Activated CD4-positive, alpha-beta T cell treated with anti-CD3 and anti-CD28 coated beads for 24 hours (primary cell): ENCODE measurements at places on chromosomes 13 and 19.
A peak's percentile ranks its signal among the peaks of the same experiment; 100 is the strongest.

- no peak for DNase-seq
Observed at GRCh38 chr13:23639674-23640073, 69.5 kb downstream of the TNFRSF19 start.

DNA sequence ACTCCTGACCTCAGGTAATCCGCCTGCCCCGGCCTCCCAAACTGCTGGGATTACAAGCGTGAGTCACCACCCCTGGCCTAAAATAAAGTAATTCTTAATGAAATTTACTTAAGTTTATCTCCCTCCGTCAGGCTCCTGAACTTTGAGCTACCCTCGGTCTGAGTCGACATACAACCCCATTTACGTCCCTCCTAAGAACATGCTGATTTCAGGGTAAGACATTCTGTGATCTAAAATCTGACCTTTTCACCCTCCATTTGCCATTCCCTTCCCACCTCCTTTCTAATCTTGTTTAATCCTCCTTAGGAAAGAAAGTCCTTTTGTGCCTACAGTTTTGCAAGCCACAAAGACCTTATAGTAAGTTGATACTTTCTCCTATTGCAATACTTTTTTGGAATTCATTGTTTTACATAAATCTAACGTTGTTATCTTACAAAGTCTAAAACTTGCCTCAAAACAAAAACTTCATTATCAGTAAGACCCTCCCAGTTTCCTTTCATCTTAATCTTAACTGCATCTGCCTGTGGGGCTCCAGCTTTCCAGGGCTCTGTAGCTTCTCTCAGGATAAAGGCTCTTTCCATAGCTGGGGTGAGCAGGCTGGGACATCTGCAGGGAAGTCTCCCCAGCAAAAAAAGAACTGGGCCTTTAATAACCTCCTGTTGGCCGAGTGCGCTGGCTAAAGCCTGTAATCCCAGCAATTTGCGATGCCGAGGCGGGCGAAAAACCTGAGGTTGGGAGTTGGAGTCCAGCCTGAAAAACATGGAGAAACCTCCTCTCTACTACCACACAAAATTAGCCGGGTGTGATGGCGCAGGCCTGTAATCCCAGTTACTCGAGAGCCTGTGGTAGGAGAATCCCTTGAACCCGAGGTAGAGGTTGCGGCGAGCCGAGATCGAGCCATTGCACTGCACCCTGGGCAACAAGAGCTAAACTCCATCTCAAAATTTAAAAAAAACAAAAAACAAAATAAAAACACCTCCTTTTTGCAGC, 143.1 kb downstream of the ZNF737 start:
- no peak for DNase-seq

- no peak for DNase-seq
Observed at GRCh38 chr19:34976611-34977010, 12.6 kb upstream of the ZNF792 start.

GRCh38 chr13:93325303-93326233, 99.0 kb downstream of the GPC6 start:
- no peak for DNase-seq

- no peak for DNase-seq
Observed at GRCh38 chr19:38848299-38849146, 1.3 kb downstream of the HNRNPL start.

GRCh38 chr13:99311137-99311536, 3.9 kb upstream of the GPR183 start:
- DNase-seq: no peak

DNA sequence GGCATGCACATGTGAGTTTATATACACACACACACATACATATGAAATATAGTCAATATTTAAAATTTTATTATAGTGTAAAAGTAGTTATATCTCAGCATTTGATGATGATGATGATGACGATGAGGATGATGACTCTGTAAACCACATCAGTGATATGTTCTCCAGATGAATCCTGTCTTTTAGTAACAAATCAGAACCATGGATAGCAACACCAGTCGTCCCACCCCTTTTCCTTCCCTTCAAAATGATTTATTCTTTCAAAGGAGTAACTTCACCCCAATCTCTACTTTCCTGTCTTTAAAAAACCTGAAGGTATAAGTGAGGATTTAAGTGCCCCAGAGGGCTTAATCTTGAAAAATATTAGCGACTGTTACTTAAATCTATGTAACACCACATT, 74.1 kb downstream of the DCLK1 start:
- no peak for DNase-seq

DNA sequence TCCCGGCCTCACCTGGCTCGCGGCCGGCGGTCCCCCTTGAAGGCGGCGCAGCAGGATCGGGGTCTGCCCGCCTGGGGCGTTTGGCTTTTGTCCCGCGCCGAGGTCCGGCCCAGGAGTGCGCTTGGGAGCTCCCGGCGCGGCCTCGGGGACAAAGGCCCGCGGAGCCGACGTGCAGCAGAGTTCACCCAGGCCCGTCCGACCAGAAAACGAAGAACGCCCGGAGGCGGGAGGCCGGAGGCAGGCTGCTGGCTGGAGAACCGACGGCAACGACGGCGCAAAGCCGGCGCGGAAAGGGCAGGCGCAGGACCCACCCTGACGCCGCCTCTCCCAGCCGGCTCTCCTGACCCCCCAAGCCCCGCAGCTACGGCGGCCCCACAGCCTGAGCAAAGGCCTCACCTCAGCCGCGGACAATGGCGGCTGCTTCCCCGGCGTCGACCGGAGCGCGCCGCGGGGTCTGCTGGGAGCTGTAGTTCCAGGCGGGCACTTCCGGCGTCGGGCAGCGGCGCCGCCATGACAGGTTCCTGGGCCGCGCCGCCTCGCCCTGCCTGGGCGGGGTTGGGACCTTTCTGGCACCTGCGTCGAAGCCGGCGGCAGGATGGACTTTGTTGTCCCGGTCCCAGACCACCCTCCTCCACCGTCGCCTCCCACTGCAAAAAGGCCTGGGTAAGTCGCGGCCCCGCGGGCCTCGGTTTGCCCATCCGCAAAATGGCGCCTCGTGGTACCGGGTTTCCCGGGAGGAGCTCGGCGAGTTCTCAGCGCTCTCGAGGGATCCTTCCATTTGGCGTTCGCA, at the start of gene ZNF606:
Gene ZNF606 (minus strand): TSS at position 437 of the 790 bp plus-strand sequence. CDS start 1,501 bp downstream, outside the sequence.
- DNase-seq: peak; percentile 70

GRCh38 chr19:58296104-58296503, 9.1 kb upstream of the ERVK3-1 start:
- DNase-seq: no peak

DNA sequence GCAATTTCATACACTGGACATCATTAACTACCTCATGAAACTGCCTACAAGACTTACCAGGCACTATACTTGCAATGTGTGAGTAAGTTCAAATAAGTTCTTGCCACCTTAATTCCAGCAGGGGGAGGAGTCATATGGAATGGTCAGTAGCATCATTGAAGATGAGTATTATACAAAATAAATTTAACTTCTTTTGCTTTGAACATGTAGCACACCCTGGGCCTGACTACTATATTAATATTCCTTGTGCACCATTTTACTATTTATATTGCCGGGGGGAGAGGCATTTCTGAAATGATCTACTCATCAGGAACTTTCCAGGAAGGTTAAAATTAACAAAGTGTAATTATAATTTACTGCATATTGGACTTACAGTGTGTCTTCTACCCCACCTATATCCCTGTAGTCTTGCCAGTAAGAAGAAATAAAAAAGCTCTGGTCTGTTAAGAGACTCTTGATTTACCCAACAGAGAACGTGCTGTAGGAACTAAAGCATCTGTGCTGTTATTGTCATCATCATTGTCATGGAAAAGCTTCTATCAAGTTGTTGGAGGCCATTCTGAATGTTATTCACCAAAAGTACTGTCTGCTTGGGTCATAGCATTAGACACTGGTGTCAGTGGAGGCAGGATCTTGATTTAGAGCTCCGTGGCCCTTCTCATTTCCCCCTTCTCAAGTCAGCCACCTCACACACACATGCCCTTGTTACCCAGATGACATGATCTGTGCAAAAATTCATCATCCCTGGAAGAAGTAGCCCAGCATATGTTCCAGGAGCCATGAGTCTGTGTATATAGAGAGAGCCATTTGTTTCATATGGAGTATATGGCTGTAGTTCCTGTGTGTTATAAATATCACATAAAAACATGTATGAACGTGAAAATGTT, 147.1 kb downstream of the MTUS2 start:
- DNase-seq: no peak

GRCh38 chr19:5947435-5947834, 30.5 kb downstream of the RANBP3 start:
- DNase-seq: no peak

DNA sequence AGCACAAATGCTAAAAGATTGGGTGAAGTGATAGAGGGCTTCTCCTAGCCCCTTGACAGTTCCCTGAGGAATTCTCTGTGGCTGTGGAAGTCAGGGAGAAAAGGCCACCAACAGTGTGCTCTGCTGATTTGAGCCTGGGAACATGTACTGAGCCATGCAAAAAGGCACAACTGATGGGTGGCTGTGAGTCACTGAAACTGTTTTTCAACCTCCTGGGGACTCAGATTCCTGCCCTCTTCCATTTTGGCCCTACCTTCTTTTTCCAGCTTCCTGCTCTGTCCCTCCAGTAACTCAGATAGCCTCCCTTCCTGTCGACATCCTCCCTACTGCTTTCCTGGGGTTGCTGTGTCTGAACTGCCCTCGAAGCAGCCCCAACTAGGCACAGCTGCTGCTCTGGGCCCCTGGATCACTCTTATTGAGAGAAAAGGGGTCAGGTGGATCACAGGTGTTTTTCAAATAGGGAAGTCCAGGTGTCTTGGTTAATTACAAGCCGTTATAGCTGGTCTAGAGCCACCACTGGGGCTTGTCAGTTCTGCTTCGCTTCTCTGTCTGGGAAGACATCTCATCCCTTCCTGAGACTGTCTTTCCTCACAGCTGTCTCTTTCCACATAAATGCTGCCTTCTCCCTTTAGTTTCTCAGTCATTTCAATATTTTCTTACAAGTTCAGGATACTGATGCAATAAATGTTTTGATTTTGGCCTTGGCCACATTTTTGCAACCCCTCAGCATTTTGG, 13.7 kb downstream of the FAM124A start:
- no peak for DNase-seq
